ENCODE measurements at places on chromosomes 3 and 15.

DNA sequence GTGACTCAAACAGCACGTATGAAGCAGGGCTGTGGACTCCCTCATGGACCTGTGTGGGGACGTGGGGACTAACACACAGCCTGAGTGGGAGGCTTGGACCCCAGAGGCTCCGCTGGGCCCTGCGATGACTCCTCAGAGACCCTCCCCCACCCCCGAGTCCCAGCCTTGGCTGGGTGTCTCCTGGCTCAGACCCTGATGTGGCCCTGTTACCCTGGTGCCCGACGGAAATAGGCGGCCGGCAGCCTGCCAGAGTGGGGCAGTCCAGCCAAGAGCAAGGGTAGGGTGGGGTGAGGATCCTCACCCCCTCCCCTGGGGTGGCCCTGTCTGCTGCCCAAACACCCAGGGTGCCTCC, 15.3 kb downstream of the TNK2 start:
- no peak for DNase-seq

GRCh38 chr15:28875461-28876000, 10.2 kb upstream of the APBA2 start:
- DNase-seq: no peak

DNA sequence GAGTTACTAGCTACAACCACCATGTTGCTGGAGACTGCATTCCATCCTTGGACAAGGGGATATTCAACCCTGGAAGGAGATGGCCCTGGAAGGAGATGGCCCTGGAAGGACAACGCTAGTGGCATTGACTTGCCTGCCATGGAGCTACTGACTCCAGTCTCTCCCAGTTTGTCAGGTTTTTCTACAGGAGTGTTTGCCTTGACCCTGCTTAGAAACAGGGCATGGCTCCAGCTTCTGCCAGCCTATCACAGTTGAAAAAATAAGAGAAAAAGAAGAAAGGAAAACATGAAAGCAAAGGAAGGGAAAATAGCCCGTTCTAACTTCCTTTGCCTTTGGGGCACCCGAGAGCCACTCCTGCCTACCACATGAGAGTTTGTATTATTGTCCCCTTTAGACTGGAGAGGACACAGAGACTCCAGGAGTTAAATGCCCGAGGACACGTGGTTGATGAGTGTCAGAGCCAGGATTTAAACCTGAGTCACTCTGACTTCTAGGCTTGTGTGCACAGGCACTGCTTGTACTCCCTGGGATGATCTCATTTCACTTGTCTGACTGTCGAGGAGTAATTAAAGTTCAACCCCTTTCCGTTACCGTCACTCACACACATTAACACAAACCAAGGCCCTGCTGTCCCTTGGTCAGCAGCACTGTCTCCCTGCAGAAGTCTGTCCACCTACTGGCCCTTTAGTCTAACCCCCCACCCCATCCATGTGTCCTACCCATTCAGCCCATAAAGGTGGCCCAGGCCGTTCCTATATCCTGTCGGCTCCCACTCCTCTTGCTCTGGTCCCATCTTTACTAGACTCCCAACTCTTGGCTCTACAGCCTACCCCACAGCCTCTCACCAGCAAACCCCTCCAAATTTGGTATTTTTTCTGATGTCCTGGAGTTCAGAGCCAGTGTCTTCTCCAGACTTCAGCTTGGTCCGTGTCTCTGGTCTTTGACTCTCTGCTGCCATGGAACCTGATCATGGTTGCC, 46.1 kb downstream of the C2CD4A start:
- no peak for DNase-seq

GRCh38 chr15:82538961-82539690, 1.1 kb downstream of the RPS17 start:
- no peak for DNase-seq

- DNase-seq: no peak
These were observed 12.8 kb downstream of the UBXN7 start for GRCh38 chr3:196419386-196419785.

DNA sequence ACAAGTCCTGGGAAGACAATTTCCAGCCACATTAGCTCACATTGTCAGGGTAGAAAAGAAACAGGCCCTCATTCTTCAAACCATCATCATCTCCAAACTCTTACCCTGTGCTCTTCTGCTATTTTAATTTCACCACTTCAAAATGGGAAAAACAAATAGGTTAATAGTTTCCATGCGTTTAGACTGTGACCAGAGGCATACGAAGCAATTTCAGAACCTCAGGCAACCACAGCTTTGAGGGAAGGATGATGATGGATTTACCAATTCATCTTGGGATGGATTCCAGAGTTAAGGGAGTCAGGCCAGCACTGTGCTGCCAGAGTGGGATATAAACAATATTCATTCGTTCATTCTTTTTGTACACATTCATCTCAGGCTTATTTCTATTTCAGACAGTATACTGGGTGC, 307.8 kb upstream of the TPRG1 start:
- DNase-seq: no peak

DNA sequence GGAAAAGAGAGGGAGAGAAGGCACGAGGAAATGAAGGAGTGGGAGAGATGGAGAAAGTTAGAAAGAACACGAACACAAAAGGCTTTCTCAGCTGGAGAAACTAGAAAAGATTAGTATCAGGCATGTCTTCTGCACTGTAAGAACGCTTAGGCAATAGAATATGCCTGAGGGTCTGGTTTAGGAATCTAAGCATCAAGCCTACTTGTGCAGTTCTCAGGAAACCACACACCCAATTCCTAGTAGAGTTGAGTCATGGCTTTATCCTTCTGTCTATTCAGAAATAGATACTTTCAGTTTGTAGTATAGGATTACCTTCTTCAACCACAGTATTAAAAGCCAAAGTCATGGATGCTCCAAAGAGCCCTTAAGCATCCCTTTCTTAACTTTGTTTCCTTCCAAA, 969.4 kb downstream of the NTRK3 start:
- no peak for DNase-seq

GRCh38 chr15:92724144-92724543, 68.6 kb upstream of the FAM174B start:
- DNase-seq: no peak

DNA sequence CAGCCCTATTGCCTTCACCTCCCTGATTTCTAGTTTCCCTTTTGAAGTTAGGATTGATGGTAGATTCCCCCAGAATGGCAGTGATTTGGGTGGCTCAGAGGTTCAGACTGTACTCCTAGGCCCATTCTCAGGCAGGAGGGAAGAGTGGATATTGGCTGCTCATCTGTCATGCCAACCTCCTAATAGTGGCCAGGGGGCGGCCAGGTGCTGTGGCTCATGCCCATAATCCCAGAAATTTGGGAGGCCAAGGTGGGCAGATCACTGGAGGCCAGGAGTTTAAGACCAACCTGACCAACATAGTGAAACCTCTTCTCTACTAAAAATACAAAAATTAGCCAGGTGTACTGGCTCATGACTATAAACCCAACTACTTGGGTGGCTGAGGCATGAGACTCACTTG, 11.3 kb downstream of the RRP9 start:
- no peak for DNase-seq

DNA sequence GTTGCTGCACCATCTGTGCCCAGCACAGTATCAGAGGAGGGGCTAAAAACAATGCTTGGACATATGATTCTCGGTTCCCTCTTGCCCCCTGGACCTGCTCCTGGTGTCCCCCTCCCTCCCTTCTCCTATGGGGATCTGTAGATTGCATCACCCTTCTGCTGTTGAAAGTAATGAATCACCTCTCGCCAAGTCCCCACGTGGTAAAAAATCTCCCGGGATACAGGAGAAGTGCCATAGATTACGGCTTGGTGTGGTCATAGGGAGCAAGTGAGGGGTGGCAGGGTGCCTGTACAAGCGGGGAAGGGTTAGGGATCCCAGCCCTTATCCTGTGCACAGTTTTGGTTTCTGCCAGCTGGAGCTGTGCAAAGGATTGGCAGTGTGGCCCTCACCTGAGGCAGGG, 37.7 kb downstream of the AMOTL2 start:
- no peak for DNase-seq

DNA sequence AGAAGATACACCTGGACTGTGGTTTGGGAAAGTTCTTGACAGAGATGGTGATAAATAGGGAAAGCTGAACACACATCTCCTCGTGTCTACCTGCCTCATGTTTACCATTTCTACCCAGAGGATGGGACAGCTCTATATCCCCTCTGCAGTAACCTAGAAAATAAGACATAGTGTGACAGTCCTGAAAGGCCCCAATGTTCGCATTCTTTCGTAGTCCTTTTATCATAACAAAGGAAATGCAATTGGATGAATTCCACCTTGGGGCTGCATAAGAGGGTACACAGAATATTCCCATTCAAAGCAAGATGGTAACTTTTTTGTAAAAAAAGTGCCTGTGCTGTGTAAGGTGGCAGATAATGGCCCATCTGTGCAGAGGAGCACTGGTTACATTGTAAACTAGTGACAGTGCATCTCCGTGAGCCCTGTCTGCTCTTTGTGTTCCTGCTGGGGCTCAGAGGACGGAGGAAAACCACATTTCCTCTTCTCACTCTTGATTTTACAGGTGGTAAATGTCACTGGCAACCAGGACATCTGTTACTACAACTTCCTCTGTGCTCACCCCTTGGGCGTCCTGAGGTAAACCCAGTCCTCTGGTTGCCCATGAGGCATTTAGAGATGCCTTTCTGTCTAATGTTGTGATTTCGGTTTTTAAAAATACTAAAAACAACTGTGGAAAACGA, 74.3 kb downstream of the SIDT1 start:
- DNase-seq: no peak

DNA sequence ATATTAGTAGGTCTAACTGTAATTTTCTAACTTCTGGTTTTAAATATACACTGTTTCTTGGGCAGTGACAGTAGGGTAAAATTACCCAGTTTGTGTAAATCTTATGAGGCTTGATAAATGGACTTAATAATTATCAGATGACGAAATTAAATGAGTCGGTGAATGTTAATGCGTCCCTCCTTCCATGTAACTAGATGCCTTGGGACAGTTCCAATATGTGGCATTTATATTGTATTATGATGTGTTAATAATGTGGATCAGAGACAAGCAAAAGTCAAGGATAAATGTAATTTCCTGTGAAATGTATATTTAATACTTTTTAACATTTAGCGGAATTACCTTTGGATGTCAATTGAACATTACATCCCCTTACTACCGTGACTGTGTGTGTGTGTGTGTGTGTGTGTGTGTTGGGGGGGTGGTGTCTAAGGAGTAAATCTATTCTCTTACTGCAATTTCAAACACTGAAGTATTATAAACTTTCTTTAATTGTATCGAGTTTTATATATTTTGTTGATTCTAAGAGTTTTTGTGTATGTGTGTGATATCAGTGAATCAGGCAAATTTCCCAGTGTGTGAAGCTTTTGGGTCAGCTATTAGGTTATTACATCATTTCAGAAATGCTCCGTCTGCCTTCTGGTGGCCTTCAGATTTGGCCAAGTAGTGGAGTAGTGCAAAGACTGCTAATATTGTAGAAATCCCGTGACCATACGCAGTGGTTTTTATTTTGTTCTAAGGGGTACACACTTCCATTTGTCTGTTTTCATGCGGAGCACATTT, 50.1 kb downstream of the CNTN4 start:
- DNase-seq: no peak

Measured in NCI-H510A (cell line).